ENCODE measurements at places on chromosomes 12 and 14.

DNA sequence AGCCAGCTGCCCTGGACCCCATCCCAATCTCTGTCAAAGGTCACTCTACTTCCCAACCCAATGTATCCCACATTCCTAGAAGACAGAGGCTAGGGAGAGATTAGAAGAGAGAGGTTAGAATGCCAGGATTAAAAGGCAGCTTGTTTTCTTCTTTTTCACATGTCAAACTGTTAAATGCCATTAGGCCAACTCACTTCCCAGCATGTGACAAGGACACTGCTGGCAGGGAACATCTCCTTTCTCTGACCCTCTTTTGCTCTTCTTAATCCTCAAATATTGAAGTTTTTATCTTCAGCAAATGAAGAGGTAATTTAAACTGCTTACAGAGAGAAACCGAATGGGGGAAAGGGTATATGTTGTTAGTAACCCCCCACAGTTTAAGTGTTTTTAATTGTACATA is 89.1 kb downstream of the BBS10 start:
- DNase-seq: no peak

GRCh38 chr12:130137040-130138018 is 24.9 kb upstream of the FZD10 start:
- DNase-seq: no peak

DNA sequence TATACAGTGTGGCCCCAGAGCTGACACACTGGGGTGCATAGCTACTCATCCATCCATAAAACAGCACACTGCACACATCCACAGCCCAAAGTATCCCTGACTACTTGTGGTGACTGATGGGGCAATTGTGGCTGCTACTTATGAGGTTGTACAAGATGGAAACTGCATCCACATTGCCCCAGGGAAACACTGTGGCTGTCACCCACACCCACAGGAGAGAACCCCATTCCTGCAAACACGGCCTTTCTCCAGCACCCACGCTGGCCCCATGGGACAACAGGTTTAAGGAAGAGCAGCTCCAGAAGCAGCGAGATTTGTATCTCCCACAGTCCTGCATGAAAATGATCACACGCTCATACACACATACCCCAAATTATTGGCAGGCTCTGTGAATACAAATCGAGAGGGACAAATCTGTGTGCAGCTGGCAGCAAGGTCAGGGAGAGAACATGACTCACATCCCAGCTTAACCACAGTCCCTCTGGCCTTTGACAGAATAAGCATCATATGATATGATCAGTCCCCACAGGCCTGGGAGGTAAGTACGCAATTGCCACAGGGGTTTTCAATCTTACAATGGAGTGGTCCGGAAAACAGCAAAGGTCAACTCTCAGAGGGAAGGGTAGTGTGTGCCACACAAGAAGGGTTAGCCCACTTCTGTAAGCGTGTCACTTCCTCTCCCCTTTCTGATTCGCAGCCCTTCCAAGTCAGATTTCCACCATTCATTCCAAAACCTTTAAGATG is 61.9 kb downstream of the ESR2 start:
- DNase-seq: no peak

DNA sequence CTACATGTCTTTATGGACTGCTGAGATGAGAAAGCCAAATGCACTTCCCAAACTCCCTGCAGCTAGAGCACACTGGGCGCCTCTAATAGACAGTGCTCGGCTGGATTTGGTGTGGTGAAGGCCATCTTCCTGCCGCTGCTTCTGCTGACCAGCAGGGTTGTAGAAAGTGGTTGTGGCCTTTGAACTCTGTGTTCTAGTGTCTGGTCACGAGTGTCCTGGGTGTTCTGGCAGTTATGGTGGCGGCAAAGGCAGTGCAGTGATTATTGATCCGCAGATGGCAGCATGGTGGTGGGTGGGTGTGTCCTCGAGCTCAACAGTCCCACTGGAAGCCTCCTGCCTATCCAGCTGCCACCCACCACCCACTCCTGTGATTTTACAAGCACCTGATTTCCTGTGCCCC is 43.4 kb downstream of the SMIM41 start:
- no peak for DNase-seq
